ENCODE measurements at places on chromosomes 4 and X.
A peak's percentile ranks its signal among the peaks of the same experiment; 100 is the strongest.

DNA sequence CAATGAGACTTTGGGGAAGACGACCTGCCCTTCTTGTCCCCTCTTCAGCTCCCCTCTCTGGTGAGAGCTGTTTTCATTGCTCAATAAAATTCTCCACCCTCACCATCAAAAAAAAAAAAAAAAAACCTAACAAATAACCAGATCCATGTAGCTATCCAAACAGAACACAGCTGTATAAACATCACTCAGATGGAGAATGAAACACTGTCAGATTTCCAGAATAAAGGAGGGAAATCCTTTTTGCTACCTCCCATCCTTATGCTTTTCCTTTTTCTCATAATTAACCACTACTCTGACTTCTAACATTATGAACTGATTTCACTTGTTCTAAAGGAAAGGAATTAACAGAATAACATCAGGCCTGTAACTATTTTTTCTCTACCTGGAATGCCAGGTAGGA, 155.6 kb downstream of the PPP4R3C start:
- no peak for DNase-seq

DNA sequence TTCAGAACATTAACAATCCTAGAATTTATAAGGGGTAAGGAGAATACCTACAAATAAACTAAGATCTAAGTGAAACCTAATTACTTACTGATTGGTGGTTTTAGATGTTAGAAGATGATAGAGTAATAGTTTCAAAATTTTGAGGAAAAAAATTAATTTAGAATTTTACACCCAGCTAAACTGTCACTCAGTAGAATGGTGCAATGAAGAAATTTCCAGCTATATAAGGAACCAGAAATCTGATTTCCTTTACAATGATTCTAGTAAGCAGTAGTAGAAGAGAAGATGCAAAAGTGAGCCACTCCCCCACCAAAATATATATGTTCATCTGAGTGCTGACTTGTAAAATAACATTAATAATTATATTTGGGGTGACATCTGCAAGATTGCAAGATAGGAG, 55.3 kb upstream of the EPGN start:
- DNase-seq, result no peak

DNA sequence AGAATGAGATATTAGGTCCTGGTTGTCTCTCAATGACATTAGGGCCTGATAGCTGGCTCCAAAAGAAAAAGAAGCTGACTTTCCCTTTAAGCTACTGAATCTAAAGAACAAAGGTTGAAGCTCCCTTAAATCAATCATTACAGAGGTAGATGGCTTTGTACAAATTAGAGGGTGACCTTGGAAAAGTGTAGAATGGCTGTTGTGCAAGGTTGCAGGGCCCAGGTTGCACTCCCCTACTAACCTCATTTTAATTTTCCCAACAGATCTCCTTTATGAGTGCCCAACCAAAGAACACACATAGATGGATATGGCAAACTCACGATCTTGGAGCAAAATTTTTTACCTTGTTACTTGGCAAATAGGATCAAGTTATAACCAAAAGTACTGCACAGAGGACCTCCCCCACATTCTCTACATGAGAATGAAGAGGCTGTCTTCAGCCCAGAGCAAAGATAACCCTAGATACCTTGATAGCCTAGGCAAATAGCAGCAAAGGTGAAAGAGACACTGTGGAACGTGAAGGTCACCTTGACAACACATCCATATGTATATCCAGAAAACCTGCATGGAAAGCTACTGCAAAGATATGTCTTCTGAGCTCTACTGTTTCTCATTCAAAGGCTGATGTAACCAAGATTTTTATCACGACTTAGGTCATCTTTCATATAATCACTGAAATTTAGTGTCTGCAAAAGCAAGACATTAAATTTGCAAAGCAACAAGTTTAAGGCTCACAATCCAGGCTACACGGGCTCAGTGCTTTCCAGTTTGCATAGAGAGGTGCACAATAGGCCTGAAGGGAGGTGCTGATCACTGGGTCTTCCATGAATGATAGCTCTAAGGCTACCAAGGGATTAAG, 23.0 kb downstream of the KLB start:
- peak; percentile 25 for DNase-seq

DNA sequence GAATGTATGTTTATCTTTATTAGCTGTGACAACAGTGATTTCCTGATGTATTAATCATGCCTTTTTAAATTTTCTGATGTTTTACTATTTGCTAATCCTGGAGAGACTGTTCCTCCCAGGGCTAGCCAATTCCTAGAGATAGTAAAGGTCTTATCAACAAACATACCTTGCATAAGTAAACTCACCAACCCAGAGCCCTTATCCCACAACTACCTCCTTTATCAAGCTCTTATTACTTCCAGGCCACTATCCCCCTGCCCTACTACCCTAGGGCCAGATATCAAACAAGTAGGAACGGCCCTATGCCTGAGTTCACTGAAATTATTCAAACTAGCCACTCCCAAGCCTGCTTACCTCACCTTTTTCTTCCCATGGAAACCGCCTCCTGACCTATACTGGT, 58.2 kb upstream of the NPNT start:
- no peak for DNase-seq

DNA sequence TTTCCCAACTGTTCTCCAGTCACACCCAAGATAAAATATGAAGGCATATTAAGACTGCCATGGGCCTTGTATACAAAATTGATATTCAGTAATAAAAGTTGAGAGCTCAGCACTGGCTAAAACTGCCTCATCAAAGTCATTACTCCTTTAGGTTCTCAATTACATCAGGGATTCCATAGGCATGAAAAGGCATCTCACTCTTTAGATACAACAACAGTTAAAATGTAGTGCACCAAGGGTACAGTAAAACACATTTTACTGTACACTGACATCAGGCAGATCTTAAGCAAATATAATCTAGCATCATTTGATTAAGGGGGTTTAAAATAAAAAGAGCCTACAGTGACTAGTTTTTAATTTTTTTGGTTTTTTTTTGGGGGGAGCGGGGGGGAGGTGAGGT, 107.7 kb downstream of the PPP3CA start:
- no peak for DNase-seq
